ENCODE measurements at places on chromosomes 2 and 18.

GRCh38 chr2:174340400-174341292, 5.9 kb downstream of the SP9 start:
- DNase-seq = no peak

GRCh38 chr18:70781860-70782453, 493.1 kb downstream of the SOCS6 start:
- peak; percentile 62 for DNase-seq

- DNase-seq = no peak
Measured at GRCh38 chr18:1846640-1847039, 724.7 kb downstream of the METTL4 start.

DNA sequence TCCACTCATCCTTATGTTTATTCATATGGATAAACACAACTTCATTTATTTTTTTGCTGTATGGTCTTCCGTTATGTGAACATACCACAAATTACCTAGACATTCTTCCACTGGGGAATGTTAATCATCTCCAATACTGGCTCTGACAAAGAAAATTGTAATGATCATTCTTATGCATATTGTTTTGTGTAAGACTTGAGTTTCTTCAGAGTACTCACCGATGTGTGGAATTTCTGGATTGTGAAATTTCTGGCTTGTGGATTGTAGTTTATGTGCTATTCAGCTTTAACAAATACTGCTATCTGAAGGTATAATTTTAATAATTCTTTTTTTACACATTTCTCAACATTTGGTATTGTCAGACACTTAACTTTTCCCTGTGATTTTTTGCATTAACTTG, 212.2 kb upstream of the THUMPD2 start:
- no peak for DNase-seq

DNA sequence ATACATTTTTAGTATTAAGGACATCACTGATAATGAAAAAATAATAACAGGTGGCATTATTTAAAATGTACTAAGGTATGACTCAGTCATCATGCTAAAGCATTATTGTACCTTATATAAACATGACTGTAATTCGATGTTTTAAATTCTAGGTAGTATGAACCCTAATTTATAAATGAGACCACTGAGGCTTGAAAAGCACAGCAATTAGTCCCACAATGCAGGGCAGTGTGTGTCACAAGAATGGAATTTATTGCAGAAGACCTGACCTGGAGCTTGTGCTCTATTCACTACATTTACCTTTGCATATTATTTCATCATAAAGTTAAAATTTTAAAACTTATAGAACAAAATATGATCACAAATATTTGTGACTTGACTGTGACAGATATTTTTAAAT, 358.5 kb upstream of the DSEL start:
- DNase-seq = no peak

GRCh38 chr2:113080134-113080533, 12.4 kb downstream of the IL1F10 start:
- no peak for DNase-seq

GRCh38 chr2:219056176-219056895, 4.4 kb downstream of the IHH start:
- DNase-seq = no peak

DNA sequence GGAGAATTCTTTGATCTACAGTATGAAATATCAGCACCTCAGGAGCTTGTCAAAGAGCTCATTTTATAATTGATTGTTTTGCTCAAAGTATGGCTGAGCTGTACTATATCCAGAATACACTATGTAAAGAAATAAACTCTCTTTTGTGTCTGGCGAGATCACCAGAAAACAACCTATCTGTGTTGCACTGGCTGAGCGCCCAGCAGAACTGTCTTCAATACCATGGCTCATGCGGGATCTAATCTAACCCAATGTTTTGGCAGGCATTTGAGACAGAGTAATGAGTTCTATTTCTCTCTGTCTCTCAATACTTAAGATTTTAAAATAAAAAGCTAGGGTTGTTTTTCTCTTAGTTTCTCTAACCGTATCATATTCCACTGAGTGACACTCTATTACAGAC, 192.4 kb downstream of the L3MBTL4 start:
- peak; percentile 3 for DNase-seq

GRCh38 chr2:45826884-45827635, 175.6 kb downstream of the PRKCE start:
- no peak for DNase-seq

- DNase-seq = no peak
Measured at GRCh38 chr2:240712121-240712520, 20.5 kb downstream of the AQP12A start.

DNA sequence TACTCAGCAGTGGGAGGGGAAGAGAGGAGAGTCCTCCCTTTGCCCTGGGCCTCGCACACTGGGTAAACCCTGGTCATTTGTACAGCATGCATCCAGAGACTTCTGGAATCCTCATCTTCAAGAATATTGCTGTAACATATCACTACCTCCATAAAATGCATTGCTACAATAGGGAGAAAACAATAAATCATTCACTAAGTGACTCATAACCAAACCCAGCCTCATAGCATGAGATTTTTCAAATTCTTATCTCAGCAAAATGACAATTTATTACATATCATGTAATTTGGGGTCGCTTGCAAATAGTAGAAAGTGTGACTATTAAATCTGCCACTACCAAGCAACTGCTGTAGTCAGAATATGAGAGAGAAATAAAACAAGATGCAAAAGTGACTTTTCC, 189.4 kb downstream of the ALK start:
- no peak for DNase-seq

- DNase-seq = no peak
Measured at GRCh38 chr2:120454654-120455385, 108.9 kb downstream of the INHBB start.
